RPMI8226 (cell line): ENCODE measurements at places on chromosomes 1 and 21.

DNA sequence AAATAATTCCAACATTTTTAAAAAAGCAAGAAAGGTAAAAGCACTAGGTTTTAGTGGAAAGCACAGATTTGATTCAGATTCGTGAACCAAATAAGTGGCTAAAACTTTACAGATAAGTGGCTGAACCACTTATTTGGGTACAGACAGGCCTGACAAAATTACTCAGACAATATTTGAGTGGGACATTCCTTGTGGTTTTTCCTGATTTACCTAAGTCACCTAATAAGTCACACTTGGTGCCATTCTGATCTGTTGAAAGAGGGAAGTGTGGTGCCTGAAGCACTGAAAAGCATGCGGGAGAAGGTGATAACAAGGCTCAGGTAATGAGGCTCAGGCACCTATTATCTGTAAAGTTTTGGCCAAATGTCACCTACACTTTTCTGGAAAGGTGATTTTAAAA is 81.6 kb upstream of the CD55 start:
- DNase-seq: no peak

- peak; percentile 74 for DNase-seq
These were observed 37.3 kb downstream of the PLEKHO1 start for GRCh38 chr1:150186789-150187559.

DNA sequence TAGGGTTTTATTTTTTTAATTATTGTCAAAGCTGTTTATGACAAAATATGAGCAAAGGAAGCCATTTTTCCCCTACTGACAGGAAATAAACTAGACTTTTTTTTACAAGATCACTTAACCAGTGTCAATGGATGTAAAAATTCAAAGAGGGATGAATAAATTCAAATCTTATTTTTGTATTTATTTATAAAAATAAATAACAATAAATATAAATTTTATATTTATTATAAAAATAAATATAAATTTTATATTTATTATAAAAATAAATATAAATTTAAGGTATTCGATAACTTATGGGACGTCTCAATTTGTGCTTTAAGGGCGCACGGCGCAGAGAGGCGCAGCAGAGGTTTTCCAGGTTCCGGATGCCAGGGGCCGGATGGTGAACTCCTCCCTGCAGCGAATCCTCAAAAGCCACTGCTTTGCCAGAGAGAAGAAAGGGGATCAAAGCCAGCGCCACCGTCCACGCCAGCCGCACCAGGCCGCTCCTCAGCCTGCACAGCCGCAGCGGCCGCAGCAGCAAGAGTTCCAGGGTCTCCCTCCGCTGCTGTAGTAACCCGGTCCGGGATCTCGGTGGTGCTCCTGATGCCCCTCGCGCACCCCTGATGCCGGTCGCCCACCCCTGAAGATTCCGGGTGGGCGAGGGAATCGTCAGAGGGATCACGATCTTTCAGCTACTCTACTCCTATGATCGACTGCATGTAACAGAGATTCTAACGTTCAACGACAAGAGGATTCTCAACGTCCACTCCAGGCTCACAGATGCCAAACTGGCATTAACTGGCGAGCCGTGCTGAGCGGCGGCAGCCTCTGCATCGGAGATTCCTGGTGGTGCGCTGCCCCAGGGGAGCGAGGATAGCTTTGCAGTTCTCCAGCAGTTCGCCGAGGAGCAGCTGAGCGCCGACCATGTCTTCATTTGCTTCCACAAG is 28.5 kb upstream of the RLF start:
- DNase-seq: no peak

GRCh38 chr1:7669559-7670311 is 101.4 kb upstream of the VAMP3 start:
- peak; percentile 73 for DNase-seq

DNA sequence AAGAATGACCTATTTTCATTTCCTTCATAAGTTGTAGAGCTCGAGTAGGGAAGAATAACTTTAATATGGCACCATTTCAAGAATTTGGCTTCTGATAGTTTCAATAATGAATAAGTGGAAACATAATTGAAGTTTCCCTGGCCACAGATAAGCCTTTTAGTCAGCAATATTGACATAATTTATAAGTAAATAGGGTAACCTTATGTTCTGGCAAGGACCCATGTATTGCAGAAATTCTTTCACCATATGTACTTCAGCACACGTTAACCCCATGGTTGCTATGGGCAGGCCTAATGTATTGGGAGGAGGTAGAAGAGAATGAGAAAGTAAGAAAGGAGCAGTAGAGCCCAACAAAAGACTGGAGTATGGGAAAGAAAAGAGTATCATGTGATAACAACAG is 25.4 kb downstream of the MDM4 start:
- no peak for DNase-seq

DNA sequence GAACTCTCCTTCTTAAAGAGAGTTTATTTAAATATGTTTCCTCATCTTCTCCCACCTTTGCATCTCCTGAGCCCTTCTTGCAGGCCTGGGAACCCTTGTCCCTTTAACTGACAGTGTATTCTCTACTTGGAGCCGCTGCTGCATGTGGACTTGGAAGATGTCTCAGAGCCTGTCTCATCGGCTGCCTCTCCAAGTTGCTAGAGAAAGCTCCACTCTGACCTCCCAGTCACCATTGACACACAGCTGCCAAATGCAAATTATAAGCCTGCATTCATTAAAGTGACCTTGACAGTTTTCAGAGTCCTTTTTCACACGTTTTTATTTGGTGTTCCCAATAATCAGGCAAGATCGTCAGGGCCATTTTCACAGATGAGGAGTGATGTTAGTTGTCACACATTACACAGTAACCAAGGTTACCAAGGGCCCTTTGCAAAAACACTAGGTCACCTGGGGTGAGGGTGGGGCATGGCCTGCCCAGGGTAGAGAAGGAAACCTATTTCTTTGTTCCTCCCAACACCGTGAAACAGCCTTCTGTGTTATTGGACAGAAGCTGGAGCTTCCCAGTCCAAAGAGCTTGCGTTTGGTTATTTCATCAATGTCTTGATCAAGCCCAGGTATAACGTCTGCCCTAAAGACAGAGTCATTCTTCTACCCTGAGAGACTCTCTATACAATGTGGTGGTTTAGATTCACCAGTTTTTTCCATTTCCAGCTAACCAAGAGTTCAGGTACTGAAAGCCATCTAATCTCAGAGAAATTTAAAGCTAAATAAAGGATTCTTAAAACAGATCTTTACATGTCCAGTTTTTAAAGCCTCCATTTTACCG is 164.1 kb downstream of the GALNT2 start:
- no peak for DNase-seq

DNA sequence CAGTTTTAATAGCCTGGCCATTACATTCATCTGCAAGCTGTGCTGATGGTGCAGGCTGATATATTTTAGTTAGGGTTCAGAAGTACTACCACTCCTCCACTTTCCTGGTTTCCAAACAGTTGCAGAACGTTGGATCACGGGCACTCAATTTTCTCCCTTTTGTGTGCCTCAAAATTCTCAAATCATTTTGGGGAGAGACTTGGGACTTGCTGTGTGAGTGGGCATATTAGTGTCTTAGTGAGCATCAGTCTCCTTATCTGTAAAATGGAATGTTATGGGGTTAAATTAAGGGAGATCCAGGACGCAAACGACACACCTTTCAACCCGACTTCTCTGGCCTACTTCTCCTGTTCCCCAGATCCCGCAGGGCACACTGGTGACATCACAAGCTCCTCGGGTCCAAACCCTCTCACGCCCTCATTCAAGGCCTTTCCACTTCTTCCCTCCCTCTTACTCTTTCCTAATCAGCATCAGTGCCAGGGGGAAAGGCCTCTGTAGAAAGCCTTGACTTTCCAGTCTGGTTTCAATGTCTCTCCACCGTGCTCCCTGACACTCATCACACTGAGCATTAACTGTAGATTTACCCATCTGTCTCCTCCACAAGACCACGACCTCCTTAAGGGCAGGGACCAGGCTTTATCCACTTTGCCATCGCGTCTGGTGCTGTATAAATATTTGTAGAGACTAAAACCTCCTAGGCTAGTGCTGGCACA is 1.2 kb downstream of the PIGP start:
- no peak for DNase-seq

- DNase-seq: no peak
These were observed 64.9 kb downstream of the EVA1C start for GRCh38 chr21:32477424-32477745.

GRCh38 chr21:25081096-25081495 is 526.2 kb downstream of the MRPL39 start:
- no peak for DNase-seq

- peak; percentile 24 for DNase-seq
These were observed 123.6 kb upstream of the ZNF648 start for GRCh38 chr1:182185136-182185535.

GRCh38 chr1:2240270-2241156 is 12.4 kb downstream of the SKI start:
- DNase-seq: no peak

DNA sequence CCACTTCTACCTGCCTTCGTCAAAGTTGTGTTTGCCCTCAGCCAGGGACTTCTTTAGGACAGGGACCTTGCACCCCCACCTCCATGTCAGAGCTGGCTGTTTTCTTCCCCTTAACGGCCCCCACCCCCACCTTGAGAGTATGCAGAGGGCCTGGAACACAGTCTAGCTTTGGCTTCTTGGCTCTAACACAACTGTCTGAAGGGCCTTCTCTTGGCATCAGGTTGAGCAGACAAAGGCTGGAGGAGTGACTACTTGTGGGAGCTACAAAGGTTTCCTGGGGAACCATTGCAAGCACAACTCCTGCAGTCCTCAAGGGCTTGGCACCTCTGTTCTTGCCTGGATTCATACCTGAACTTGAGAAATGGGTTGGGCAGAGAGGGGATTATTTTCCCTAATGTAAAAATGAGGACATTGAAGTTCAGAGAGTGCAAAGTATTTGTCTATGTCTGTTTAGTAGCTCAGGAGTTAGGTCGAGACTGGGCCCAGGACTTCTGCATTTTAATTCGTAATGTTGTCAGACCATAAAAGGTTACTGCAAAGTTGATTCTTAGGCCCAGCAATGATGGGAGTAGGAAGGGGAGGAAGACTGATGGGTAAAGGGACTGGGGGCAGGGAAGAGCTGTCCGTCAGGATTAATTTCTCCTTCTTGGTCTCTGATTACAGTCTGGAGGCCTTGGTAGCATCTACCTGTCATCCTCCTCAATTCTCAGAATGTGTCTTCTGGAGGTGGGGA is 2.6 kb downstream of the CYP4B1 start:
- DNase-seq: no peak
